ENCODE measurements at places on chromosomes 16 and 17.
A peak's percentile ranks its signal among the peaks of the same experiment; 100 is the strongest.

GRCh38 chr16:28061352-28062101, 2.0 kb downstream of the GSG1L start:
- DNase-seq: no peak

- DNase-seq: peak; percentile 75
These were observed 1.2 kb downstream of the TRIM47 start for GRCh38 chr17:75876938-75877751.

DNA sequence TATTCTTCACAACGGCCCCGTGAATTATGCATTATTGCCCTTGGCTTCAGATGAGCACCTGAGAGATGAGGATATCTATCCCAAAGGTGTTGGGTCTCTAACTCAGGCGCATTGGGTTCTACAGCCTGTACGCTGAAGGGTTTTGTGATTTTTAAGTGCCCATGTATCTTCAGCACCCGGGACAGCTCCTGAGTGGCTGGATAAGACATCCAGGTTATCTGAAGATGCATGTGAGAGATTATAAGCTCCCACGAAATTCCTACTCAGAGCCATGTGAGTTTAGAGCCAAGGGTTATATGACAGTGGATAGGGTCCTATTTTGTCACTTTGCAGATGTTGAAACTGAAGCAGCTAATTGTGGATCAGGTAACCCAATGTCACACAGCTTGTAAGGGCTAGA, 612.3 kb upstream of the EEF2KMT start:
- no peak for DNase-seq

GRCh38 chr16:29819506-29819905, 756 bp upstream of the MVP start:
- no peak for DNase-seq

- peak; percentile 53 for DNase-seq
These were observed 4.9 kb downstream of the MAP3K14 start for GRCh38 chr17:45311760-45312476.

DNA sequence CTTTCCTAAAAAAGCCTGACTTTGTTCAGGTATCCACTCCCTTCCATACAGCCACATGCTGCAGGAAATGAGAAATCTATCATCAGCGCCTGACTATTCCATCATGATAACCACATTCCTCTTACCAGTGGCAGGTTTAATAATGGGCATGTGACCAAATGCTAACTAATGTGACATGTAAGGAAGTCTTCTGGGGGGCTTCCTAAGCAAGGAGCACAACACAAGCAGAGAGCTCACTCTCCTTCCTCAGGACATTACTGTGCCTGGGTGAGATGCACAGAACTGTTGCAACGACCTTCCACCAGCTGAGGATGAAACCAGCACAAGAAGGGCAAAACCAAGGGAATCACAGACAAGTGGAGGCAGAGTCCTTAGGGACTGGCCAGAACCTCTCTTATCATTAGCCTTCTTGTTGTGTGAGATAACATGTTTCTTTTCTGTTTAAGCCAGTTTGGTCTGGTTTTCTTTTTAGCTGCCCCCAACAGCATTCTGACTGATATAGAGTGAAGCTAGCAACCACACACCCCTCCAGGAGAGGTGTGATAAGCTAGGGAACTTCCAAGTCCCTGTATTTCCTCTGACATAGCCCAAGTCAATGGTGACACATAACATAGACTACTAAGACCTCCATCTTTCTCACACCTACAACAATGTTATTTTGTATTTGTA, 16.9 kb downstream of the MYO1D start:
- no peak for DNase-seq

DNA sequence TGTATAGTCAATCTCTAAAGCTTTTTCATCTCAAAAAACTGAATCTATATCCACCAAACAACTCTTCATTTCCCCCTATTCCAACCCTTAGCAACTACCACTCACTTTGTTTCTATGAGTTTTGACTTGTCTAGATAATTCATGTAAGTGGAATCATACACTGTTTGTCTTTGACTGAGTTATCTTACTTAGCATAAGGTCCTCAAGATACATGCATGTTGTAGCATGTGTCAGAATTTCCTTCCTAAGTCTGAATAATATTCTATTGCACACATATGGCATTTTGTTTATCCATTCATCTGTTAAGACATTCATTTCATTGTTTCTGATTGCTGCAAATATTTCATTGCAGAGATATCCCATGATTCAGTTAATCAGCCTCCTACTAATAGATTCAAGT, 72.2 kb downstream of the SSH2 start:
- DNase-seq: no peak

- peak; percentile 65 for DNase-seq
These were observed 54.4 kb upstream of the PABPN1L start for GRCh38 chr16:88920618-88921590.

DNA sequence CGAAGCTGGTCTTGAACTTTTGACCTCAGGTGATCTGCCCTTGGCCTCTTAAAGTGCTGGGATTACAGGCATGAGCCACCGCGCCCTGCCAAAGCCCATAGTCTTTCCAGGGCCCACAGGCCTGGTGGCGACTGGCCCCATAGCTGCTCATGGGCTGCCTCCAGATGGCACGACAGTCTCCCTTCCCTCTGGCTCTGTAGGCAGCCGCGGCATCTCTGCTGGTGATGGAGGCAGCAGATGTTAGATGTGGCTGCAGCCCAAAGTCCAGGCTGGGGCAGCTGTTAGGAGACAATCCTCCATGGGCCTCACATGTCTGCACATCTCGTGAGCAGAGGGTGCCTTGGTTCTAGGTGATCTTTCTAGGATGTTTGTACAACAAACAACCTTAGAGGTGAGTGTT, 69.7 kb upstream of the DNAJA2 start:
- DNase-seq: no peak

DNA sequence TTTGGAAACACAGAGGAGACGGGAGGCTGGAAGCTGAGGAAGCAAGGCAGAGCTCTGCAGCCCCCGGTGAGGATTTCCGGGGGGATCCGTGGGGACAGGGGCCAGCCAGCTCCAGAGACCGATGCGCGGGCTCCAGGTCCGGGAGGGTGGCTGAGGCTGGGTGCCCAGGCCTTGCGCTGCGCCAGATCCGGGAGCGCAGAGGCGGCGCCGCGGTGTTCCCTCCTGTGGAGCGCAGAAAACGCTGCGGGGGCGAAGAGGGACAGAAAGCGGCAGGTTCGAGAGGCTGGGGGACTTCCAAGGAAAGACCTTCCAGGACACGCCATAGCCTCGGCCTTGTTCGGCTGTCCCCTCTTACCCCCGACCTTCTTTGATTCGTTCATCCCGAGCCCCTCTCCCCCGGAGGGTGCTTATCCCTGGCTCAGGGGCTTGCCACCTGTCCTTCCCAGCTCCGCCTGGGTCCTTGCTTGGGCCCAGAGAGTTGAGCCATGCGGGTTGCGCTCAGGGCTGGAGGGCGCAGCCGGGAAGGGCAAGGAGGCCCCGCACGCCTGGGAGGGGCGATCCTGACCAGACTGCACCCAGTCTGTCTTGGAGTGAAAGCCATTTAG, 697 bp upstream of the SHISA9 start:
- DNase-seq: no peak

GRCh38 chr17:17944242-17944641, 28.0 kb downstream of the TOM1L2 start:
- DNase-seq: no peak

DNA sequence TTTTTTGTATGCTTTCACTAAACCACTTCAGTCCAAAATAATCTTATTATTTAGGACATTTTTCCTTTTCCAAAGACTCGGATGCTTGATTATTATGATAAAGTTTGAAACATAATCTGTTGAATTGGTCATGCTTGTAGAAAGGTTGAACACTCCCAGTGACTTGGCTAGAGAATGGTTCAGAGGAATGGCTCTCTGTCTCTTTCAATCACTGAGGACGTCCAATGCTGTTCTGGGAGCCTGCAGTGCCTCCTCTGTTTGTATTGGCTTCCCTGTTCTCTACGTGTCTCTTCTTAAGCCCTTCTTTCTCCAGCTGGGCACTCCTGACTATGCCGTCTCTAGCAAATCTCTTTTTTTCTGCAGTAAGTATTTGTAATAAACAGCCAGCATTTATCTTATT, 369.0 kb upstream of the DYNLRB2 start:
- no peak for DNase-seq
